ENCODE measurements at places on chromosomes 6 and 20.

DNA sequence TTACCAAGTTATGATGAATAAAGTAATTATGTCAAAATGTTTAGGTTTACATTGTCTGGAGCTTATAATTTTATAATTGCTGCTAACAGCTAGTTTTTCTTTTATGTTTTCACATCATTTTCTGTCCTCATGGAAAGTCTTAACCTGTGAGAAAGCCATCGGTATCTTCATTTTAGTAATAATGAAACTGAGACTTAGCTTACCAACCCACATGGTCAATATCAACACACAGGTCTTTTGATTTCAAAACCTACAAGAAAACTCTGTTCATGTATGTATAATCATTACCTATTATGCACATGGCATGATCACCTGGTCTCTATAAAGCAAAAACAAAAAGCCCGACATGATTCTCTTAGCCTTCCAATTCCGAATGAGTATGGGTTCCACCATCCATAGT, 61.9 kb downstream of the KCNQ5 start:
- DNase-seq = no peak

DNA sequence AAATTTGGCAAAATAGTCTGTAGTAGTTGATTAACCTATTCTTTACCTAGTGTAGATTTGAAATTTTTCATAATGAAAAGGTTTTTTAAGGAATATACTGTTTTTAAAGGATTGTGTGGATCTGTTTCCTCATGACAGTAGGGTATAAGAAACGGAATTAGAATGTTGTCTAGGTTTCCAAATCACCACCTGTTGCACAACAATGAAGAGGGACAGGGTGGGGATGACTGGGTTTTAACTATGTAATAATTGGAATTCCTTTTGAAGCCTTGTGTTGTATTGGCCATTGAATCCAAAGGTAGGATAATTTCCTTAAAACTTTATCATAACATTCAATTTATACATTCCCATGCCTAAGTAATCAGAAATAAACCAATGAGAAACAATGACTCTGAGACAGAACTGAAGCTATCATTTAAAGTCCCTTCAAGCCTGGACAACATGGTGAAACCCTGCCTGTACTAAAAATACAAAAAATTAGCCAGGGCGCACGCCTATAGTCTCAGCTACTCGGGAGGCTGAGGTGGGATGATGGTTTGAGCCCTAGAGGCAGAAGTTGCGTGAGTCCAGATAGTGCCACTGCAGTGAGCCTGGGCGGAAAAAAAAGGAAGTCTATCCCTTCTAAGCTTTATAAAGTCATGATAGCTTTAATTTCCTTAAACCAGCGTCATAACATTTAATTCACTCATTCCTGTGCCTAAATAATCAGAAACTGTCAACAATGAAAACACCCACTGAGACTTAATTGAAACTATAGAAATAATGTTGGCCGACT, 18.3 kb upstream of the SLC17A5 start:
- no peak for DNase-seq

GRCh38 chr6:27720607-27721580, 191.3 kb downstream of the OR2B2 start:
- no peak for DNase-seq

GRCh38 chr6:155341130-155341828, 27.0 kb upstream of the TFB1M start:
- DNase-seq = no peak

DNA sequence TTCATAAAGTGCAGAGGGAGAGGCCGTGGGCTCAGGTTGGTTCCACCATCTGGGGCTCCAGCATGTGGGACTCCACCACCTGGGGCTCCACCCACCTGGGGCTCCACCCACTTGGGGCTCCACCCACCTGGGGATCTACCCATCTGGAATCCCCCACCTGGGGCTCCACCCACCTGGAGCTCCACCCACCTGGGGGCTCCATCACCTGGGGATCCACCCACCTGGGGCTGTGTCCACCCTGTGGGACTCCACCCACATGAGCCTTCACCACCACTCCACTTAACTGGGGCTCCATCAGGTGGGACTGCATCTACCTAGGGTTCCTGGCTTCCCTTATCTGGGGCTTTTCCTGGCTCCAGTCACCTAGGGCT, 226.0 kb upstream of the CDYL start:
- DNase-seq = no peak

DNA sequence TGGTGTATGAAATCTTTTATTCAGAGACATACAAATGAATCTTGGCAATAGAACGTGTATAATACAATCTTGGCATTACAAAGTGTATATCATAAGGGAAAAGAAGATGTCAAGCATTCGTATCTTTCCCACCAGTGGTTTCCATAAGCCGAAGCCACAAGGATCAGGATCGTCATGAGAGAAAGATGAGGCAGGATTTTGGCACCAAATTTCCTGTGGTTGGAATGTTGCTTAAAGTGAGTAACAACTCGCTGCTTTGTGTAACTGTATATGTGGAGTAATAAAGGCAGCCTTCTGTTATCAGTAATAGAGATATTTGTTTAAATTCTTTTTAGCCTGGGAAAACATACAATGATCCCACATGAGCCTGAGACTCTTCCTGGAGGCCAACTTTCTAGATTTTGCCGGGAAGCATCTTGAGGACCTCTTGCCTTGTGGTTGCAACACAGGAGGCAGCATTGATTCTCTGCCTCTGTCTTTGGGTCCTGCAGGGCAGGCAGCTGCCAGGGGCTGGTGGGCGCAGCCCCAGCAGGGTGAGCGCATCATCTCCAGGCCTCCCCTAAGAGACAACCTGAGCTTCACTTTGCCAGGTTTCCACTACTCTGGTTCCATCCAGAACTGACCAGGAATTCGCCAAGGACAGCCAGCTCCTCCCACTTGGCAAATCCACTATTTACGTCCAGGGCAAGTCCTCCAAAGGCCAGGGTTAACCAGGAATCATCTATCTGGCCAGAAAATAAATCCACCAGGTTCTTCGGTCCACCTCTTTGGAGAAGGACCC, 230.9 kb upstream of the SULF2 start:
- DNase-seq = no peak

DNA sequence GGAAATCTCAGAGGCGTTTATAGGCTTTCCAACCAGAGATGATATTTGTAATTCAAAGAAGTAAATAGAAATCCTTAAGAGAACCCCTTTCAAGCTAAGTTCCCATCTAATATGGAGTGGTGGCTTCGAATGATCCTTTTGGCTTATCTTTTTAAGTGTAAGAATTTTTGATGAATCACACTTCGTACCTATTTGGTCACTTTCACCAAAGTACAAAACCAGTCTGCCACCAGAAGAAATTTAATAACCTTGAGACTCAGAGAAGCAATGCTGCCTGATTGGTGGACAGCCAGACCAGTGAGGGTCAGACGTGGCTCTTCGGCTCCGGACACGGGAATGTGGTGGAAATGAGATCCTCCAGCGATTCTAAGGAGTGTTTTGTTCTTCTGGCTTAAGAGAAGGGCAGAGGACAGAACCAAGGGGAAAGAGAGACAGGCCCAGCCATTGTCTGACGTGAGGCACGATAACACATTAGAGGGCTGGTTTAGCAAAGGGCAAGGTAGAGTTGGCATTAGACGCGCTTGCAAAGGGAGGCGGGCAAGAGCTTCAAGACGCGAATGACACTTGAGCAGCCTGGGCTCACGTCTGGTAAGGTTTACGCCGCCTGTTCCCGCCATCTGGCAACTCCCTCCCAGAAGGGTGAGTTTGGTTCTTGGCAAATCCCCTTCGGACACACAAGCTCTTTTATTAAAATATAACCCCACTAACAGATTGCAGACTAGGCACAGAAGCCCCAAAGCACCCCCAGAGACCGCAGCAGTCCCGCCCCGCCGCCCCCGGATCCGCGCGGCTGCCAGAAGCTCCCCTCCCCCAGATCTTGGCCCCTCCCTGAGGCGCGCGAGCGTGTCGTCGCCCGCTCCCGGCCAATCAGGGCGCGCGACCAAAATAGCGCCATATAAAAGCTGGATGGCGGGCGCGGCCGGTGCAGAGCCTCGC, 50.0 kb upstream of the EZR start:
- DNase-seq = peak; percentile 99

- DNase-seq = no peak
Measured at GRCh38 chr6:96075826-96076225, 60.1 kb downstream of the FUT9 start.

DNA sequence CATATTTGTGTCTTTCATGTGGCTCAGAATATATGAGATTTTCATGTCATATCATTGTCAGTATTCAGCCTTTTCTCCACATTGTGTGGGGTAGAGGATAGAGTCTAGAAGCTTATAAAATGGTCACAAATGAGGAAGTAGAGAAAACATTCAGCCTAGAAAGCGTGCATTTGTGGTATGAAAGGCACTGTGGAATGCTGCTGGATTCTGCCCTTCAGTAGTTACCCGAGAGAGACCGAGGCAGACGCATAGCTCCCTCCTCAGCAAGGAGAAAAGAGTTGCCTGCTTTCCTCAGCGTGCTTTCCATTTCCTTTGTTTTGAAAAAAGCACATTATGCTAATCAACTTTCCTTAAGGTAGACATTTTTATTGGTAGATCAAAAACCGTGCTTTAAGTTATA, 28.7 kb downstream of the MYB start:
- peak; percentile 26 for DNase-seq

DNA sequence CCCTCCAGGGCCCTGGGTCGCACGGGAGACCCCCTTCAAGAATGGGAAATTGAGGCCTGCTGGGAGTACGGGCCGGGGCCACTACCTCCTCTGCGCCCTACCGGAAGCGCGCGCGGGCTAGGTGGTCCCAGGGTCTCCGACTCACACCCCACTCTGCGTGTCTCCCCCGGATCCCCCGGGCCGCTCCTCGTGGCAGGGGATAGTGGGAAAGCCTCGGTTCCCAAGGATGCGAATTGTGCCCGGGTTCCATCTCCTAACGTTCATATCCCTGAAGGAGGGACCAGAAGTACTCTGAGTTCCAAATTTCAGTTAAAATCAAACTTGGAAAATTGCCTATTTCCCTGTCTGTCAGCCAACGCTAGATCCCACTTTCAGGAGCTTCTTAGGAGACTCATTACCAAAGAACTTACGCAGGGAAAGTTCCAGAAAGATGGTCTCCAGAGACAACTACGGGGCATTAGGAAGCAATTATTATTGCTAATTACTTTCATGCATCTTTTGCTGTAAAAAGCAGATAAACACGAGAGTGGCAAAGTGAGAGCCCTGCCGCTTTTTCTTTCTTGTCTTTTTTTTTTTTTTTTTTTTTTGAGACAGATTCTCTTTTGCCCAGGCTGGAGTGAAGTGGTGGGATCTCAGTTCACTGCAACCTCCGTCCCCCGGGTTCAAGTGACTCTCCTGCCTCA, 858 bp downstream of the FAM83D start:
- DNase-seq = no peak

GRCh38 chr6:17390276-17390675, 3.1 kb upstream of the CAP2 start:
- DNase-seq = no peak

- DNase-seq = no peak
Measured at GRCh38 chr6:21201637-21202350, 391.8 kb upstream of the SOX4 start.

DNA sequence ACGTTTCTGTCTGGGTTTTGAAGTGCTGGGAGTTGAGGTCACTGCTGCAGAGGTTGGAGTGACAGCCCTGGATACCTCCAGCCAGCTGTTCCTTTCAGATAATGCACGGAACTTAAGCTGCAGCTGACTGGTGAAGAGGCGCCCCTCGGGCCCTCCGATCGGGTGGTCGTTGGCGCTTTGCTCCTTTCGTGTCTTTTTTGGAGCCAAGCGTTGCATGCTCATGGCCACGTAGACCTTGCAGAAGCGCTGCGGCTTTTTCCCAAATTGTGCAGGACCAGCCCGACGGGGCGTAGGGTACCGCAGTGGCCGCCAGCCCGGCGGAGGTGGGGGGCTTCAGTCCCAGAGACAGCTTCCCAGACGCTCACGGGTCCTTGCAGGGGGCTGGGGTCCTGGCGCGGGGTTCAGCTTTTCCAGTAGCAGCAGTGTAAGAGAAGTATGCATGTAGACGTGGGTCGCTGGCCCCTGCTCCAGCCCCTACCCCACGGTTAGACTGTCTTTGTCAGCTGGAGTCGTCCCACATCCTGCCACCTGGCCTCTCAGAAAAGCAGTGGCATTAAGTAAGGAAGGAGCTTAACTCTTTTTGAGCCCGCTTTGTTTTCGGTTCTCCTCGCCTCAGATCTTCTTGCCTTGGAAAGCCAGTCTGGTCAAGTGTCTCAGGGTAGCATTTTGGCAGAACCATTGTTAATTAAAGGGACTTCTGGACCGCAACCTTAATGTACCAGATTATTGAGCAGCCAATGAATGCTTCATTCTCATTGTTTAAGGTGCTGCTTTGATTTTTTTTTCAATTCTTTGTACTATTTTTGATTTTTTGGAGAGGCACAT, 838 bp downstream of the TNFAIP3 start:
- peak; percentile 69 for DNase-seq

DNA sequence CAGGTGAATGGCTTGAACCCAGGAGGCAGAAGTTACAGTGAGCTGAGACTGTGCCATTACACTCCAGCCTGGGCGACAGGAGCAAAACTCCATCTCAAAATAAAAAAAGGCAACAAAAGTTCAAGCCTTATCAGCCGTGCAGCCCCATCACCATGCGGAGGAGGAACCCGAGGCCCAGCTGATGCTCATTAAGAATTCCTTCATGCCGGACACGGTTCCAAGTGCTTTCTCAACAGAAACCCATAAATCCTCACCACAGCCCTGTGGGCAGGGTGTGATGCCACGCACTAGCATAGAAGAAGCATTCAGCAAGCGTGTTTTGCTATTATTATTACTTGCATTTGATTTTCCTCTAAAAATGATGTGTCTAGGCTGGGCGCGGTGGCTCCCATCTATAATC, 56.3 kb downstream of the PREX1 start:
- DNase-seq = no peak

GRCh38 chr6:1278061-1278720, 33.7 kb upstream of the FOXQ1 start:
- DNase-seq = no peak

DNA sequence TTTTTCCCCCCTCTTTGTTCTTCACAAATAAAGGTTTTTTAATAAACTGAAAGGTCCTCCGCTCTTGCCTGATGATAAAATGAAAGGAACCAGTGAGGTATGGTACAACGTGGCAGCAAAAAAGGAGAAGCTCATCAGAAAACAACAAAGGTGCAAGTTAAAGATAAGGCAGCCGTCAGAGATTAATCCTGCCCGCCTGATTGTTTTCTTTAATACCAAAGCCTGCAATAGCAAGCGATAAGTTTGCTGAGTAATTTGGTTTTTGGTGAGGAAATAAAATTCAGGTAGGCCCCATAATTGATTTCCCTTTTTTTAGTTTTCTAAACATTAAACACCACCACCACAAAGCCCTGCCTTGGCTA, 177.9 kb downstream of the MBOAT1 start:
- no peak for DNase-seq

GRCh38 chr20:5191829-5192569, 65.2 kb downstream of the CDS2 start:
- peak; percentile 70 for DNase-seq

GRCh38 chr6:129609635-129610034, 100.3 kb downstream of the ARHGAP18 start:
- DNase-seq = no peak

GRCh38 chr6:170165085-170165470, 125.8 kb downstream of the DLL1 start:
- DNase-seq = no peak

DNA sequence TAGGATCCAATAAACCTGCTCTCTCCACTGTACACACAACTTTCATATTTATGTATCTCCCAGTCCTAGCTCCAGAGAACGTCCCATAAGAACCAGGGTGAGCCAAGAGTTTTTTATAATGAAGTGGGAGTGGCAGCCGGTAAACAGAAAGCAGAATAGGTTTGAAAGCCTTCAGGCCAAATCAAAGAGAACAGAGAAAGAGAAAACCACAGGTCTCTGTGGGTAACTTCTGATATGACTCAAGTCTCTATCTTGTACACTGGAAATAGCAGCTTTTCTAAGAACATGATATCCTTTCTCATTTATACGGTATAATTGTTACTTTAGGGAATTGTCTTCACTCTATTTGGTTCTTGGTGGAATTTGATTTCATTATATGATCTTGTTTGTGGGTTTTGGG, 273.6 kb downstream of the PACRG start:
- DNase-seq = no peak

Data from CD4-positive, alpha-beta T cell treated with Interleukin-12 subunit alpha and Interleukin-12 subunit beta, for 1 hour (primary cell).